GM23248 (cell line): ENCODE measurements at places on chromosomes 5 and 9. TPM values are rescaled to one million over a fixed set of nuclear protein-coding genes. Genes with fewer than 3 reads are reported as not detected.

The IFNA21 gene
- total RNA-seq, result not detected in 2 replicates

- DNase-seq, result no peak
Measured at GRCh38 chr9:104339692-104340091, 164.4 kb upstream of the OR13F1 start.

GRCh38 chr5:136128481-136128880 lies 4.2 kb upstream of the SMAD5 start:
- DNase-seq, result no peak

- DNase-seq, result peak; percentile 92
Measured at GRCh38 chr5:96629774-96630173, 32.4 kb upstream of the CAST start.
